Renal pelvis (tissue), 12 donors: ENCODE measurements at places on chromosomes 16 and 17.

DNA sequence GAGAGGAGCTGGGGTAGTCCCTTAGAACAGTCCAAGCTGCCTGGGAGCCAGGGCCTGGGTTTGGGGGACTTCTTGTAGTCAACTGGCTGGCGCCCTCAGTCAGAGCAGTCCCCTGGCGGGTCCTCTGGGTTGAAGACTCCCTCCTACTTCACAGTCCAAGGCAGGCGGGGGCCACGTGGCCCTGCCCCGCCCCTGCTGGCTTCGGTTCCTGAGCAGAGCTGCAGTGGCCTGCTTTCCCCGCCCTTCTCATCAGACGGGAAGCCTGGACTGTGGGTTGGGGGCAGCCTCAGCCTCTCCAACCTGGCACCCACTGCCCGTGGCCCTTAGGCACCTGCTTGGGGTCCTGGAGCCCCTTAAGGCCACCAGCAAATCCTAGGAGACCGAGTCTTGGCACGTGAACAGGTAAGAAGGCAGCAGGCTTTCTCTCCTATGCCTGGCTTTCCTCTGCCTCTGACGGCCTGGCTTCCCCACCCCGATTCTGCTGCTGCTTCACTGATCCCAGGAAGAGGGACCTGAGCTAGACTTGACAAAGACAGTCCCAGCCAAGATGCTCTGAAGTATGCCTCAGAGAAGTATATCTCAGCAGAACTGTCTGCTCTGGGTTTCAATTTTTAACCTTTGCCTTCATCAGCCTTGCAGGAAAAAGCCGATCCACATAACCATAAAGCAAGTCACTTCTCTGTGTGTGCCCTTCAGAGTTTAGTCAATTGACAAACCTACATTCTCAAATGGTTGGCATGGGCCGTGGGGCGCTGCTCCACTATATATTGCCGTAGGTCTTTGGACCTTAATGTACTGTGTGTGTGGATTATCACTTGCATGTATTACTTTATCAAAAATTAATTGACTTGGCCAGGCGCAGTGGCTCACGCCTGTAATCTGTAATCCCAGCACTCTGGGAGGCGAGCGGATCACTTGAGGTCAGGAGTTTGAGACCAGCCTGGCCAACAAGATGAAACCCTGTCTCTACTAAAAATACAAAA lies 56.3 kb downstream of the SF3B3 start:
- DNase-seq: no peak

DNA sequence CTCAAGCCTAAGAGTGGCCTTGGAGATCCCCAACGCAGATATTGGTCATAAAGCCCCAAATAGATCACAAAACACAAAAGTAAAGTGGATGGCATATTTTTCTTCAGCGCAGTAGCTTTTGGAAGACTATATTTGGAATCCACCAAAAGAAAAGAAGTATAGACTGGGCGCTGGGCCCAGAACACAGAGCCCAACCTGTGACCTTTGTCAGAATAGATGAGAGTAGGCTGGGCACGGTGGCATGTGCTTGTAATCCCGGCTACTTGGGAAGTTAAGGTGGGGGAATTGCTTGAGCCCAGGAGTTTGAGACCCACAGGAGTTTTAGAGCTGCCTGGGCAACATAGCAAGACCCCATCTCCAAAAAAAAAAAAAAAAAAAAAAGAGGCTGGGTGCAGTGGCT lies 14.6 kb downstream of the SCIMP start:
- DNase-seq: no peak

DNA sequence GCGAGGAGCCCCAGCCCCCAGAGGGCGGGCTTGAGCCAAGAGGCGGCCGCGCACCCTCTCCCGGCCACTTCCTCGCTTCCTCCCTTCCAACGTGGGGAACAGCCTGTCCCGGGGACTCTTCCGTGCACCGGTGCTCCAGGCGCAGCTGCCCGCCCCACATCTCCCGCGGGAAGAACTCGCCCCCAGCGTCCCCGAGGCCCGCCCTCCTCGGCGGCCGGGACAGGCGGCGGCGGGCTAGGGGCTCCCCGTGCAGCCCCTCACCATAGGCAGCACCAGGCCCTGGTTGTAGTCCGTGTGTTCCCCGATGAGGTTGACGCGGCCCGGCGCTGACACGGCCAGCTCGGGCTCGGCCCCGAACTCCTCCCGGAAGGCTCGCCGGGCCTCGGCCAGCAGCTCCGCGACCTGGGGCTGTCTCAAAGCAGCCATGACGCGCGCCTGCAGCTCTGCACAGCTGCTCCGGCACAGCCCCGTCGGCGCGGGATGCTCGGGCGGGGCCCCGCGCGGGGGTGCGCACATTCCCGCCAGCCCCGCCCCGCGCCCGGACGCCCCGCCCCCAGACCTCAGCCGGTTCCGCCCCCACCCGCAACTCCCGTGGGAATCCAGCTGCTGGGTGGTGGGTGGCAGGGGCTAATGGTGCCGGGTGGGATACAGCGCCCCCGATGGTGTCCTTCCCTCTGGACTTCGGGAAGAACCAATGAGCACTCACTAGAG lies at the start of gene GALK1:
Gene GALK1, minus strand, starts transcription at position 482 of the 711 bp plus-strand sequence. Its CDS starts 56 bp downstream, at position 426.
- DNase-seq: peak; percentile 64

DNA sequence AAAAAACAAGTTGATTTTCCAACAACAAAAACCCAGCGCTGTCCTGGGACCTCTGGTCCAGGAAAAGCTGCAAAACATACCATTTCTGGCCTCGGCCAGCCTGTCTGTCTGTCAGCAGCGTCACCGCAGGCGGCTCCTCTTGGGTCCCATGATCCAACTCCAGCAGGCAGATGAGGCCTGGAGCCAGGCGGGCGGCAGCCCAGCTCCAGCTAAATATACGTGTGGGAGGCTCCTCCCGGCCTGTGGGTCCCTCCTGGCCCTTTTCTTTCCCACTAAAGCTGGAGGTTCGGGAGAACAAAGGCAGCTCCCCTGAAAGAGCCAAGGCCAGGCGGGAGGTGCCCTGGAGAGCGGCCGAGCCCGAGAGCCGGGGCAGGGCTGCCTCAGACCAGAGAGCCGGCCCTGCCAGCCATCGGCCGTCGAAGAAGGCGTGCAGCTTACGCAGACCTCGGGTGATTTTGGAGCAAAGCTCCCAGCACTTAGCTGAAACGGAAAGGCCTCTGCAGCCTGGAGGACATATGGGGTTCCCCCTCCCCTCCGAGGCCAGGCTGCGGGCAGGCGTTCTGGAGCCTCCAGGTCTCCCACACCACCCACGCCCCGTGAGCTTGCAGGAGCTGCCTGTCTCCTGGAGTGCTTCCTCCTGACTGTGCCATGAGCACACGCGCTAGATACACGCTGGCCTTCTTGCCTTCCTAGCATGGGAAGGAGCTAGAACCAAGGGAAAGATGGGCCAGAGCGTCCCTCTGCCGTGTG lies 19.9 kb upstream of the JPH3 start:
- DNase-seq: no peak

- no peak for DNase-seq
These were observed 28.0 kb downstream of the GNA13 start for GRCh38 chr17:65028545-65028843.
